ENCODE measurements at places on chromosomes 6 and 20.

GRCh38 chr20:34337982-34338726 lies 24.9 kb upstream of the ITCH start:
- no peak for DNase-seq

- DNase-seq: no peak
These were observed 121.4 kb downstream of the ATXN1 start for GRCh38 chr6:16639684-16640480.

- no peak for DNase-seq
These were observed 535.0 kb downstream of the RFPL4B start for GRCh38 chr6:112881828-112882780.

DNA sequence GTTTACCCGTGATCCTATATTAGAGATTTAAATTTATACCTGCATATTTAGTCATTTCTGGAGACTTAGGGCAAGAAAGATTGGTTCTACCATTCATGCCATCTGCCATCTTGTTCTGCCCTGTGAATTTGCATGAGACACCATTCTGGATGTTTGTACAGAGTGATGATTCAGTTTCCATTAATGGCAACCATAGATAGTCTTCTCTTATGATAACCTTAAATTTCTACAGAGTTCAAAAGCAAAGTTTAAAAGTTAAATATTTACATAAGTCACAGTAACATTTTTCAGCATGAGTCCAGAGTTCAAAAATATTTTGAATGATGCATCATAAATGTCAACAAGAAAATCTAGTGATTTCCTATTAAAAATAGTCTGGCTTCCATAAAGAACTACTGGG lies 23.2 kb downstream of the PLCB1 start:
- DNase-seq: no peak

- DNase-seq: no peak
These were observed 859 bp upstream of the BIRC7 start for GRCh38 chr20:63234693-63235398.

DNA sequence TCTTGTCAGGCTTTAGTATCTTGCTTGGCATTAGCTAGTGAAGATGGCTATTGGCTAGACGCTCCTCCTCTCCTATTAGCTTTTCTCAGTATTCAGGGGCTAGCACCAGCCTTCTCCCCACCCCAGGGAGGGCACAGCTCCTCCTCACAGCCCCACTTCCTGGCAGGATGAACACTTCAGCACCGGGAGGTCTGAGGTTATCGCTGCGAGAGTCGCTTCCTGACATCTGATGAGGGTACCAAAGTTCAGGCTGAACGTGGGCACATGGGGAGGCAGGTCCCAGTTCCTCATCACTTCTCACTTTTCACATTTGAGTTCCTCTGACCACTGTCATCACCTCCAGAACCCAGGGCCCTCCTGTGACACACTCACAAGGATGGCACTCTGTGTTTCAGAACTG lies 66.6 kb downstream of the LAMA4 start:
- no peak for DNase-seq

- DNase-seq: no peak
These were observed 95.3 kb upstream of the MAN1A1 start for GRCh38 chr6:119444642-119445557.

DNA sequence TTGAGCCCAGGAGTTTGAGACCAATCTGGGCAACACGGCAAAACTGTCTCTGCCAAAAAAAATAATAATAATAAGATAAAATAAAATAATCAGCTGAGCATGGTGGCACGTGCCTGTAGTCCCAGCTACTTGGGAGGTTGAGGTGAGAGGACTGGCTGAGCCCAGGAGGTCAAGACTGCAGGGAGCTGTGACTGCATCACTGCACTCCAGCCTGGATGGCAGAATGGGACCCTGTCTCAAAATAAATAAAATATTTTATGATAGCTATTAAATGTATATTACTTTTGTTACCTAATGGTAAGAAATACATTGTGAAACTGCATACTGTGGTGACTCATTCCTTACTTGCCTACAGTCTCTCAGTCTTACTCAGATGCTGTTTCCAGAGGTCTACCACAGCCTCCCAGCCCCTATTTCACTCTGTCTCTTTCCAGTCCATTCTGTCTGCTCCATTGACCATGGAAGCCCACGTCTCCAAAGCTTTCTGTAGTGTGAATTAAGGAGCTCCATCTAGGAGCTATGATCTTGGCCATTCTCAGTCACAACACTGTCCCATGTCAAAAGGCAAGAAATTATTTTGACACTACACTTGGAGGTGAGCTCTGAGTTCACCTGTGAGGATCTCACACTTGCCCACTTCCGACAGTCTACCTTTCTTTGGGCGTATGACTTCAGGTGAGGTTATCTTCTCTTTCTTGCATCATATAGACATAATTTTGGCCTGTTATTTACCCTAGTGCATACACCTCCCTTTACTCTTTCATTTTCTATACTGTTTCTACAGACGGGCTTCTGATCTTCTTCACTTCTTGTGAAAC lies 22.4 kb upstream of the SNX9 start:
- DNase-seq: no peak

DNA sequence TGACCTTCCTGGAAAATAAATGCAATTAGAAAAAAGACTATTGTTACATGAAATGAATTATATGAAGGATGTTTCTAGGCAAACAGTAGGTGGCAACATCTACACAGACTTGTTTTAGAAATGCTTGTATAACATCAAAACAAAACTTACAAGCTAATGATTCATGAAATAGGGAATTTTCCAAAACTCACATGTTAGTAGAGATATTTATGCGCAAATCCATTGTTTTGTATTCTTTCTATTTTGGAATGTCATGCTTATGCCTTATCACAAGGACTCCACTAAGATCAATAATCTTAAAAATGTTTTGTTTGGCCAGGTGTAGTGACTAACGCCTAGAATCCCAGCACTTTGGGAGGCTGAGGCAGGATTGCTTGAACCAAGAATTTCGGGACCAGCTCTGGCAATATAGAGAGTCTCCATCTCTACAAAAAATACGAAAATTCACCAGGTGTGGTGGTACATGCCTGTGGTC lies 32.3 kb upstream of the LGSN start:
- no peak for DNase-seq

- DNase-seq: no peak
These were observed 417.3 kb upstream of the NOX3 start for GRCh38 chr6:155872961-155873360.

DNA sequence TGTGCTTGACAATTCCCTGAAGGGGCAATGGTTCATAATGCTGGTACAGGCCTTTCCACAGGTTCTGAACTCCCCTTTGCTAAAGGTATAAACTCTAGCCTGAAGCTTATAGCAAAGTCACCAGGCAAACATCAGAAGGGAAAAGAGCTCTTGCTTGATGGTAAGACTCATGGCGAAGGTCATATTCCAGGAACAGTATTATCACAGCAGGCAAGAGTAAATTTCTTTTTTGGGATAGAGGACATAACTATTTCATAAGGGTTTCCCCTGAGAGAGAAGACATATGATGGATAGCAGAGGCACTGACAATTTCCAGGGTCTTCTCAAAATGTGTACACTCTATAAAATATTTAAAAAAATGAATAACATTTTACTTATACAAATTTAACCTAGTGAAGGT lies 86.8 kb downstream of the PRKN start:
- no peak for DNase-seq

DNA sequence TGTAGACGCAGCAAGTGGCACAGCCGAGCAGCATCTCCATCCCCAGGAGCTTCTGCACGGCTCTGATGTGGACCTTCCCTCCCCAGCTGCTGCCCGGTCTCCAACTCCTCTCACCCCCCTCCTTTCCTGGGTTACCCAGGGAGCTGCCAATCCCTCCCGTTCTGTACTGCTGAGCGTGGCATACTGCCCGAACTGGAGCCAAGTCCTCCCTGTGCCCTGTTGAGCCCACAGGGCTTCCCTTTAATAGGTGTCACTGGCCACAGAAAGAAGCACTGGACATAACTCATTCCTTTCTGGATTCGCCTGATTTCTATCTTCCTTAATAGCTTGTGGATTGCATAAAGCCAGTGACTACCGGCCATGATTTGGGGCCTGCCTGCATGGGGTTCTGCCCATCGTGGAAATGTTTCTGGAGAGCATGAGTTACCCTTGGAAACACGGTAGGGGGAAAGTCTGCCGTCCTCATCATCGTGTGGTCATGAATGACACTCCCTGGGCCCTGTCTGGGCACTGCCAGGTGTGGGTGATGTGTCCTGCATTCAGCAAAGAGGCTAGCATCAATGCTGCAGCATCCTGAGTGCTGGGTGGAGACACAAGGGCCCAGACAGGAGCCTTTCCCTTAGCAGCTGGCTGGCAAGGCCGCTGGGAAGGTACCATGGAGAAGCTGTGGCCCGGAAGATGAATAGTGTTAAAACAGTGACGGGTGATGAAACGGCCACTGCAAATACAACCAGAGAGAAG lies 189.7 kb downstream of the SYNDIG1 start:
- no peak for DNase-seq

- no peak for DNase-seq
These were observed 89.6 kb upstream of the NHSL1 start for GRCh38 chr6:138588805-138589434.

- no peak for DNase-seq
These were observed 100.0 kb downstream of the RREB1 start for GRCh38 chr6:7207720-7208119.

- DNase-seq: no peak
These were observed 936.7 kb upstream of the CITED2 start for GRCh38 chr6:140311146-140311545.

- no peak for DNase-seq
These were observed 314.0 kb downstream of the BMP7 start for GRCh38 chr20:56952258-56953047.

- no peak for DNase-seq
These were observed 57.8 kb upstream of the ARID1B start for GRCh38 chr6:156719395-156719719.

DNA sequence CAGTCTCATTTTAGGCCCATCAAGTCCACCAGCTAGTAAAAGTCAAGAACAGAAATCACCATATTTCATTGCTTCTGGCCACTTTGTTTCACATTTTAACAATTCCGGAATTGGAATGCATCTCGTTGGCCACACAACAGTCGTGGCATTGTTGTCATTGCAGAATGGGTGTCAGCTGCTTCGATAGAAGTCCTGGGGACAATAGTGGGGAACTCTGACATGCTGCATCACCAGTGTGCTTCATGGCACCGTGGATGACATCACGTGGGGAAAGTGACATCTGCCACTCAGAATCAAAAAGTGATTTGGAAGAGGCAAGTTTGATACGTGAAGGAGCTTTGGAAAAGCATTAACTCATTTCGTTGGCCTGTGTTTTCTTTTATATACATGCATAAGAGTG lies 43.8 kb upstream of the XRN2 start:
- DNase-seq: no peak

- DNase-seq: no peak
These were observed 36.4 kb downstream of the RPP40 start for GRCh38 chr6:4967301-4968030.

DNA sequence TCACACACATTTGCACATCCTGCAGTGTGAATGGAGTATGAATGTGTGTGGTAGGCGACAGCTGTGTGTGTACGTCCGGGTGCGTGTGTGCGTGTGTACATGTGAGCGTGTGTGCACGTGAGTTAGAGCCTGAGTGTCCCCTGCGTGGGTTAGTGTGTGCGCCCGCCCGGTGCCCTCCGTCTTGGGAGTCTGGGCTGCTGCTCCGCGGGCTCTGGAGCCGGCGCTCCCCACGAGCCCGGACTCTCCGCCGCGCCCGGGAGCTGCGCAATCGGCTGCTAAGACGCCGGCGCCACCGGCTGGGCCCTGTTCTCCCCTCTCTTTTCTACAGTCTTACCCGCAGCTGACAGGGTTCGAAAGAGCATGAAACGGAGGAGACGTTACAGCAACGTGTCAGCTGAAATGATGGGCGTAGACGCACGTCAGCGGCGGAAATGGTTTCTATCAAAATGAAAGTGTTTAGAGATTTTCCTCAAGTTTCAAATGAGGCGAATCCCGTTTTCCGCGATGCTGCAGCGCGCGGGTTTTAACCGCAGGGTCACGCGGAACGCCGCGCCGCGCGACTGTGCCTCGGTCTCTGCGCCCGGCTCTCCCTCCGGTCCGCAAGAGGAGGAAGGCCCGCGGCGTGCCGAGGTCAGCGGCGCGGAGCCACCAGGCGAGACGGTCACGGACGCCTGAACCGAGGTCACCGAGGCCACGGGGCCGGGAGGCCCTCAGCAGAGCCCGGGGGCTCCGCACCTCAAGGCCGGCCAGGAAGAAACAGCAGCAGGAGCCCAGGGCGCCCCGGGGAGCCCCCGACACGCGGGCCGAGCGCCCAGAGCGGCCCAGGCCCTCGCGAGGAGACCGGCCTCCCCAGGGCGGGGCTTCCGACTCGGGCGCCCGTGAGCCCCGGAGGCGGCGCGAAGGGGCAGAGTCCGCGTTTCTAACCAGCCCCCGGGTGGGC lies 95.3 kb upstream of the BHLHE23 start:
- DNase-seq: no peak

GRCh38 chr6:48733581-48733980 lies 622.6 kb upstream of the PTCHD4 start:
- DNase-seq: no peak

DNA sequence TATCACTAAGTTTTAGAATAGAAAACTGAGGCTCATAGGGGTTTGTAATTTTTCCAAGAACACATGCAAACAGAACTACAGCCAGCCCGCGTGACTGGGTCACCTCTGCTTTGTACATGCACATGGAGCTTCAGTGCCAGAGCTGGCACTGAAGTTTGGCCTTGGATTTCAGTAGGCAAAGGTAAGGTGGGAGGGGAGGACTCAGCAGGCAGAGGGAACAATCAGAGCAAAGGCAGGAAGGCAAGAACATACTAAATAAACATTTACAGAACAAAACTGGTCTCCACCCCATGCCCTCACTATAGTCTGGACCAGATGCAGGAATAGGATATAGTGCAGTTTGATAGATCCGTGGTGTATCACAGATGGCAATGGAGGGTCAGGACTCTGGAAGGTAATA lies 13.6 kb upstream of the ABRACL start:
- no peak for DNase-seq

DNA sequence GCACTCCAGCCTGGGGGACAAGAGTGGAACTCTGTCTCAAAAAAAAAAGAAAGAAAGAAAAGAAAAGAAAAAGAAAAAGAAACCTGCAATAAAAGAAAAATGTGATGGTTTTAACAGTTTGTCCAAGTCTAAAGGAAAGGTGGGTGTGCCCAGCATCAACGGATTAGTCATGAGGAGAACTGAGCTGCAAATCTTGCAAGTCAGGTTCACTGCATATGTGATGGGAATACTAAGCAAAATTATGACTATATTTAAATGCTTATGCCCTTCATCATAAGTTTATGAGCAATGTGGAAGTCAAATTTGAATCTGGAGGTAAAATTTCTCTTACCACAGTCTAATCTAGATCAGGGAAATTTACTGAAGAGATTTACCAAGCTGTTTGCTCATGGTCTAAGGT lies 13.1 kb upstream of the CDK19 start:
- DNase-seq: no peak

GRCh38 chr20:58884966-58885365 lies 32.5 kb downstream of the GNAS start:
- no peak for DNase-seq

DNA sequence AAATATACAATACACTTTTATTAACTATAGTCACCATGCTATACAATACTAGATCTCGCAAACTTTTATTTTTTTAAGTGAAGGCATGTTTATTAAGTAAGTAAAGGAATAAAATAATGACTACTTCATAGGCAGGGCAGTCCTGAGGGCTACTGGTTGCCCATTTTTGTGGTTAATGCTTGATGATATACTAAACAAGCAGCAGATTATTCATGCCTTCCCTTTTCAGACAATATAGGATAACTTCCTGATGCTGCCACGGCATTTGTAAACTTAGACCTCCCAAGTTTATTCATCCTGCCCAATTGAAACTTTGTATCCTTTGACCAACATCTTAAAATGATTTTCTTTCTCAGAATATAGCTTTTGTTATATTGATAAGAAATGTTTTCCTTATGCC lies 24.7 kb upstream of the HIVEP1 start:
- DNase-seq: no peak
